ENCODE measurements at places on chromosomes 12 and 14.

DNA sequence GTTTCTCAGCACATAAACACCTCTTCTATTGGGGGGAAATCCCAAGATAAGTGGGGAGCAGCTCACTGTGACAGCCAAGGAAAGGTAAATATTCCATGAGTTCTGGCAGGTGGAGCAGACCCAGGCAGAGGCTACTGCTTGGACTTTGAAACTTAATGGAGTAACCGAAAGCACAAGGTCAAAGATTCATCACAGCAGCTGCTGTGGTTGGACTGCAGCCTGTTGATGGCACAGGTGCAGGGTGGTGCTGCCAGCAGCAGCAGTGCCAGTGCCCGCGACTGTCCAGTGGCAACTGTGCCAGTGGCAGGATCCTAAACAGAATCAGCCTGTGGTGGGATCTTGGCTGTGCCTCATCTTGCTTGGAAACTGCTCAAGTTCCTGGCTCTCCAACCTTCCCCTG is 81.4 kb upstream of the ARID2 start:
- DNase-seq = no peak

- no peak for DNase-seq
These were observed 2.6 kb downstream of the POMT2 start for GRCh38 chr14:77318006-77318553.

- peak; percentile 65 for DNase-seq
These were observed 7.6 kb upstream of the SERPINA1 start for GRCh38 chr14:94395888-94396574.

GRCh38 chr12:132319991-132320570 is 9.3 kb downstream of the GALNT9 start:
- DNase-seq = no peak

- no peak for DNase-seq
These were observed 143.0 kb upstream of the DDHD1 start for GRCh38 chr14:53295985-53296582.
